Stimulated activated CD4-positive, alpha-beta T cell treated with anti-CD3 and anti-CD28 coated beads, Interleukin-1b, Interleukin-23, amount 100 ng/mL, for 24 hours (primary cell): ENCODE measurements at places on chromosomes 11 and 22.

DNA sequence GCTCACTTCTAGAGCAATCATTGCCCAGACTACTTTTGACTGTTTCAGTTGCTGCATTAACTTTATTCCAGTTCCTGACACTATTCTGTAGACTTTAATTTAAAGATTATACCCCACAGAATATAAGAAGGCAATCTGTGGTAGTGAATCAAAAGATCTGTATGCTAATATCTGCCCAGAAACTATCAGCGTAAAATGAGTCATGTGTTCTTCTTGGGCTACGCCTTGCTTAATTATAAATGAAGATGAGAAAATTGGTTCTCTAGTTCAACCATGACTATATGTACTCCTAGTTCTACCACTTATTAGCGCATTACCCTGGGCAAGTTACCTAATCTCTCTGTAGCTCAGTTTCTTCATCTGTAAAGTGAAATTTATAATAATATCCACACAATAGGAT lies 128.5 kb downstream of the CWF19L2 start:
- no peak for DNase-seq

DNA sequence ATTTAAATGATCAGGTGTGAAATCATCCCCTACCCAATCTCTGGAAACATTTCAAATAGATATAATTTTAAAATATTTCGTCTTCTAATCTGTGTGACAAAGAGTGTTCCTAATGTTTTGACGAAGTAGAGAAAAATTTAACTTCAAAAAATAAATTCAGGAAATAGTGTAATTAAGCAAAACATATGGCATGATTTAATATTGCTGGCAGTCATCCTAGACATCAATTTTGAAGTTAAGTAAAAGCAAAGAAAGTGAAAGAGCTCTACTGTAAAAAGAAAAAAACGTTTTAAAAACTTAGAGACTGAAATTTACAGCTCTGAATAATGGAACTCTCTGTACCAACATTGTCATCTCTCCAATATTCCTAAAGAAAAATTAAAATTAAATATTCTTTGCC lies 1062.3 kb downstream of the LRRC4C start:
- no peak for DNase-seq

DNA sequence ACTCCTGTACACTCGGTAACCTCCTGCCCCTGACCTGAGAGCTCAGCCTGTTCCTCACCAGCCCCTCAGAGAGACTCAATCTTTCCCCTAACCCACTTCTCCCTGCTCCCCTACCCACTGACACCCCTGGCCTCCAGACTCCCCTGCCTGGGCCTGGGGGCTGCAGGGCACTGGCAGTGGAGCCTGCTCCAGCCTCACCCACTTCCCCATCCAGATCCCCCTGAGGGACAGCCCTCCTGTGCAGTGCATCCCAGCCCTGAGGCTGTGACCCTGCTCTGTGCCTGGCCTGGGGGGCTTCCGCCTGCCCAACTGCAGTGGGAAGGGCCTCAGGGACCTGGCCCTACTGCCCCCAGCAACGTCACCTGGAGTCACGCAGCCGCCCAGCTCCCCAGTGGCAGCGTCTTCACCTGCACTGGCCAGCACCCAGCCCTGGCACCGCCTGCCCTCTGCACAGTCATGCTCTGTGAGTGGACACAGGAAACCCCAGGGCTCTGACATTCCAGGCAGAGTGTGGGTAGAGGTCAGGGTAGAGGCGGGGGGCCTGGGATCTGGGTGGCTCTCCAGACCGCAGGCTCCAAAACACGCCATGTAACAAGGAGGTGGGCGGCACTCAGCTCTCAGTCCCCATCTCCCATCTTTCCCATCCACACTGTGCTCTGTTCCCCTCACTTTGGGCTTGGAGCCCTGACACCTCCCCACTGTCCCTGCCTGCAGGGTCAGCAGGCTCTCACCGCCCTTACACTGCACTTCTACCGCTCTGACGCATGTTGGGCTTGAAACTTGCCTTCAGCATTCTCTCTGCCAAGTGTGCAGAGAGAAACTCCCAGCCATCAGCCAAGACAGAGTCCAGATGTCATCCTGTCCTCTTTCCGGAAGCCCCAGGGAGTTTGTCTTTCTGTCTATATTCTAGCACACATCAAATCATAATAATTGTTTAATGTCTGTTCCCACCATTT lies 5.1 kb downstream of the VSIG10L2 start:
- no peak for DNase-seq

GRCh38 chr22:38435010-38435409 lies 20.0 kb downstream of the KCNJ4 start:
- no peak for DNase-seq

DNA sequence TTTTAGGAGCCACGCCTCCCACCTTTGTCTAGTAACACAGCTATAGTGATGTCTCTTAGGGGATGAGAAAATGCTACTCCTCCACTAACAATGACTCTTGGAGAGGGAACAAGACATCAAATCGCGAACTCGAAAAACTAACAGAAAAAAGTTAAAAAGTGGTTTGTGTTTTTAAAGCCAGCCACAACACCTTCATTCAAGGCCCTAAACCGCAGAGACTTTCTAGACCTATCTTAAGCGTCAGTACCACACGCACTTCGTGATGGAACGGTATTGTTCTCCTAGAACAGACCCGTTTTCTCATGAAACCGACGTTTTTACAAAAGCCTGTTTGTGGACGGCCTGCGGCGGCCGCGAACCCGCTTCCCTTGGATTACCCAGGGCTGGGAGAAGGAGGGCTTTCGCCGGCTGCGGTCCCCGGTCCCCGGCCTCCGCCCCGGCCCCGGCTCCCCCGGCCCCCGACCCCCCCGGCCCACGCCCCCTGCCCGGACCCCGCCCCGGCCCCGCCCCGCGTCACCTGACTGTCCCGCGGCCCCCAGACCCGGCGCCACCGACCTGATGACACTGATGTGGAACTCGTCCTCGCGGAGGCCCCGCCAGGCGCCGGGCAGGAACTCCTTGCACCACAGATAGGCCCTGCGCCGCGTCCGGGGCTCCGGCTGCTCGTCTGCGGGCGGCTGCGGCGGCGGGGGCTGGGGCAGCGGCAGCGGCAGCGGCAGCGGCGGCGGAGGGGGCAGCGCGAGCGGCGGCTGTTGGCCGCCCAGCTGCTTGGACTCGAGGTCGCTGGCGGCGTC lies 718 bp downstream of the CHKA start:
- no peak for DNase-seq
